Muscle of arm (tissue), 14 donors: ENCODE measurements at places on chromosomes 5 and 9.

- no peak for DNase-seq
Measured at GRCh38 chr5:181058321-181058720, 18.3 kb downstream of the BTNL9 start.

GRCh38 chr5:151469386-151469785, 22.0 kb downstream of the SLC36A1 start:
- no peak for DNase-seq

- DNase-seq: no peak
Measured at GRCh38 chr9:81292056-81292805, 397.1 kb downstream of the TLE1 start.

- no peak for DNase-seq
Measured at GRCh38 chr5:124920909-124921666, 174.6 kb upstream of the ZNF608 start.

DNA sequence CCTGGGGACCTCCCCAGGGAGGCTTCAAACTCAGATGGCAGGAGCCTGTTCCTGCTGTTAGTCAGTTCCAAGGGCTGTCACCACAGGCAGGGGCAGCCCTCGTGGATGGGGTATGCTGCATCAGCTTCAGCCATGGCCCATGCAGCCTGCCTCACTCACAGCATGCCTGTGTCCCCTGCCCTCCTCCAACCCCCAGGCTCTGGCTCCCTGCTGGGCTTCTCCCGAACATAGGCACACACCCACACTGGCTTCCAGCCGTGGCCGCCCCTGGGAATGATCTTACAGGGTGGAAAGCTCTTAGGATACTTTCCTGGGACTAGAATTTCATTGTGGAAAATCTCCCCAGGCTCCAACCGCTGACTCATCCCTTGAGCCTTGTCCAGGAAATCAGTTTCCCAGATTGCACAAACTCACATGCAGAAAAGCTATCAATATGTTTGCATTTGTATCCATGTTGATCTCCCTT, 163.8 kb downstream of the SEC61B start:
- DNase-seq: no peak

GRCh38 chr9:131467214-131467935, 35.3 kb upstream of the POMT1 start:
- DNase-seq: no peak

- no peak for DNase-seq
Measured at GRCh38 chr9:4980086-4980727, 4.9 kb upstream of the JAK2 start.

- DNase-seq: no peak
Measured at GRCh38 chr5:40436535-40437237, 243.0 kb upstream of the PTGER4 start.

GRCh38 chr9:35518225-35518821, 28.4 kb downstream of the RUSC2 start:
- no peak for DNase-seq

- no peak for DNase-seq
Measured at GRCh38 chr9:4099976-4100735, 199.7 kb downstream of the GLIS3 start.

DNA sequence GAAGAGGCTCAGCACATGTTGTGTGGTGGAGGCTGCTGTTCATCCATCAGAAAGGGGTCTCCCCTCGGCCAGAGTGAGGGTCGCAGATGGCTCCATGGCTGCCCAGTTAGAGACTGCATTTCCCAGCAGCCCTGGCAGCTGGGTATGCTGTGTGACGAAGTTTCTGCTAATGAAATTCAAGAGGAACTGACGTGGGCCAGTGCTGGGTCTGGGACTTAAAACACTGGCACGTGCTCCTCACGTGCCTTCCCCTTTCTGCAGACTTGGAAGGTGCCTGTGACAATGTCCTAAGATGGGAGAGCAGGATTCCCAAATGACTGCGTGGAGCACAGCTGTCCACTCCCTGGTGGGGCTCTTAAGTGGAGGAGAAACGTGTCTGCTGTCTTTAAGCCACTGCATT, 114.5 kb upstream of the RAPGEF1 start:
- DNase-seq: peak; percentile 48

- DNase-seq: peak; percentile 54
Measured at GRCh38 chr9:95753762-95754465, 121.6 kb upstream of the ERCC6L2 start.

DNA sequence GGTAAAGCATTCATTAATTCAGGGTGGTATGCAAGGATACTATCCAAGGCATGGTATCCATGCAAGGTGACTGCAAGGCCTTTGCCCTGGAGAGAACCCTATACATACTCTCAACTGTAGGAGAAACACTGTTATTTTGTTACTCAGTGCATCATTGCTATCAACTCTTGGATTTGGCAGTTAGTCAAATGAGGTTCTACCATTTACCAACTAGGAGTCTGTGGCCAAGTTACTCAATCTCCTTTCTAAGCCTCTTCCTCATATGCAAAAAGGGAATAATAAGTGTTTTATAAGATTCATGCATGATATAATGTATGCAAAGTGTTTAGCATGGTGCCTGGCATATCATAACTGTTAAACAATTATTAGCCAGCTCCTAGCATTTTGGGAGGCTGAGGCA, 4.0 kb downstream of the PCDHGC3 start:
- no peak for DNase-seq

GRCh38 chr9:124349675-124350493, 65.4 kb downstream of the PSMB7 start:
- no peak for DNase-seq

- DNase-seq: no peak
Measured at GRCh38 chr5:15243301-15244020, 256.5 kb upstream of the FBXL7 start.

- DNase-seq: peak; percentile 85
Measured at GRCh38 chr9:121651295-121652020, at the start of gene DAB2IP. Gene DAB2IP (plus strand): TSS chr9:121651634. CDS start chr9:121651776, 142 bp downstream.

GRCh38 chr5:143312822-143313221, 90.7 kb downstream of the NR3C1 start:
- no peak for DNase-seq

GRCh38 chr9:115118879-115119218, 892 bp upstream of the TNC start:
- DNase-seq: peak; percentile 81

- DNase-seq: peak; percentile 27
Measured at GRCh38 chr5:71586052-71586940, 844 bp upstream of the MCCC2 start.

- peak; percentile 46 for DNase-seq
Measured at GRCh38 chr9:109969011-109969410, 189.0 kb downstream of the PALM2AKAP2 start.

- no peak for DNase-seq
Measured at GRCh38 chr5:174324680-174325079, 279.2 kb downstream of the NSG2 start.

DNA sequence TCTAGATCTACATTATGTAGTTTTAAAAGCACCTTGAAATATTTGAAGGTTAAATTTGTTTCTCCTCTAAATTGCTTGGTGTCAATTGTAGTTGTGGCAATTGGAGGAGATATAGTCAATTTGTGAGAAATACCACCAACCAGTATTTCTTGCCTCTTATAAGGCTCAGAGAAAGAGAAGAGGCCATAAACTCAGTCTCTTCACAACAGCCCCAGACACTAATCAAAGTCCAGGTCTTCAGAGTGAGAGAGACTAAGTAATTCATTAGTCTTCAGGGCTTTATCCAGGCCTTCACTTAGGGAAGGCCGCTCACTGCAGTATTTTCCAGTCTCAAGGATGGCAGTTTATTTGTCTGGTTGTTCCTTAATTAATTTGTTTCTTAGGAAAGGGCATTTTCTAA, 168.0 kb upstream of the RGMB start:
- no peak for DNase-seq

DNA sequence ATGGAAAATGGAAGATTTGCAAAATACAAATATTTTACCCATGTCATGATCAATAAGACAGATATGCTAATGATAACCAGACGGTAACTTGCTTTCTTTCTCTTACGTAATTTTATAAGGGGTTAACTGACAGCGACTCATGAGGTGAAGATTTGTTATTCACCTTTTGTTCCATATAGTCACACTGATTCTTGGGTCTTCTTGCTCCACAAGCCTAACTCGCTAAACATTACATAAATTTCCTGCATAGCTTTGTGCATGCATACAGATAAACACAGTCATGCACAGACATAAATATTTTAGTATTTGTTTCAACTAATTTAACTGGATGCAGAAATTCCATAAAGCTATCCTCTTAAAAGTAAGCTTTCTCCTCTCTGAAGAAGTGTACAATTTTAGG, 225.9 kb downstream of the VPS13A start:
- DNase-seq: no peak

- DNase-seq: no peak
Measured at GRCh38 chr9:113624721-113625120, 161.2 kb downstream of the RGS3 start.

- no peak for DNase-seq
Measured at GRCh38 chr9:80946496-80947170, 742.7 kb downstream of the TLE1 start.

DNA sequence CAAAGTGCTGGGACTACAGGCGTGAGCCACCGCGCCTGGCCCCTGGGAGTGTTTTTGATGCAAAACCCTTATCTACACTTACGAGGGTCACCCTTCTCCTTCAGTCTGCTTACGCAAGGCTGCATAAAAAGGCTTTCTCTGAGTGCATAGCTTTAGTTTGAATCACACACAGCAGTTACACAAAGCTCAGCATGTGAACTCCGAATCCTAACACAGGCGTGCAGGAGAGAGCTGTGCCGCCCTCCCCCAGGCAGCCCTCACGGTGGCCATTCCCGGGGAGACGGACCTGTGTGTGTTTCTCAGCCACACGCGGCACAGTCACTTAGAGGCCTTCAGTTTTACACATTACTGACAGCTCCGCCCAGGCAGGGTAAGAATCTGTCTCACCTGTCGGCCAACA, 26.7 kb downstream of the EXD3 start:
- DNase-seq: no peak

GRCh38 chr5:109859537-109859936, 169.8 kb downstream of the MAN2A1 start:
- DNase-seq: no peak

- no peak for DNase-seq
Measured at GRCh38 chr9:81083067-81083466, 606.3 kb downstream of the TLE1 start.

GRCh38 chr5:132203916-132204315, 23.7 kb downstream of the P4HA2 start:
- DNase-seq: no peak

- no peak for DNase-seq
Measured at GRCh38 chr9:73131461-73131860, 20.2 kb upstream of the ANXA1 start.

DNA sequence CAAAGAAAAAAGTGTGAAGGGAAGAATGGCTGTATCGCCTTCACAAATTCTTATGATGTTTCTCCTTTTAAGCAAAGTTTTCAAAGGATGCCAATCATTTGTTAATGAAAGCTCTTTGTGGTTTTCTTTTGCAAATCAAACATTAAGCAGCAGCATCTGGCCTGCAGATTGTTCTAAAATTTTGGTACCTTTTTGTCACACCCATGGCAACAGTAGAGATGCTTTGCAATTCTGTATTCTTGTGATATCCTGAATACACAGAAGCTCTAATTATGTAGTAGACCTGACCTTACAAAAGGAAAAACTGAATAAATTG, 79.8 kb downstream of the CDO1 start:
- DNase-seq: no peak

DNA sequence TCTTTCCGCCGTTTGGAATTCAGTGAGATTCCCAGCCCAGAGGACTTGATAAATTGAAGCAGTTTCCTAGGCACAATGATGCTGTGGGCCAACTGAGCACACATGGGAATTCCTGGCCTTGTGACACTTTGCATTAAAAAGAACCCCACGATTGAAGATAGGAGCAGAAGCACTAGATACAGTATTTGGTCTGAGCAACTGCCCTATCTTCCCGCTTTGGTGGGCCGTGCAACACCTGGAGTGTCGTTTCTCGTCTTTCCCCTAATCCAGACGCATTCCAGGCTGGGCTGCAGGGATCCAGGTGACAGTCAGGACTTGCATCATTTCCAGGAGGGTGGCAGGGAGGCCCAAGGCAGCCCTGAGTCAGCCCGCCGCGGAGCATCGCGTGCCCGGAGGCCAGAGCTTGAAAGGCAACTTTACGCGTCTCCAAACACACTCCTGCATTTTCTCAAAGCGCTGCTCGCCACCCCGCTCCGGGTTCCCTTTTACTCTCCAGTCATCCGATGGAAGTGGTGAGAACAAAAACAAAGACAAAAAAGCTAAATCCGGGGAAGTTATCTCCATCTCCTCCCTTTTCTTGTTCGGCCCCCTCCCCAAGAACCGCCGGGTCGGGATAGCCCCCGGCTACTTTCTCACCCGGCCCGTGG, 753 bp upstream of the STC2 start:
- DNase-seq: no peak

- no peak for DNase-seq
Measured at GRCh38 chr5:6449465-6450158, 953 bp downstream of the UBE2QL1 start.

- no peak for DNase-seq
Measured at GRCh38 chr9:23621188-23621587, 204.9 kb downstream of the ELAVL2 start.

DNA sequence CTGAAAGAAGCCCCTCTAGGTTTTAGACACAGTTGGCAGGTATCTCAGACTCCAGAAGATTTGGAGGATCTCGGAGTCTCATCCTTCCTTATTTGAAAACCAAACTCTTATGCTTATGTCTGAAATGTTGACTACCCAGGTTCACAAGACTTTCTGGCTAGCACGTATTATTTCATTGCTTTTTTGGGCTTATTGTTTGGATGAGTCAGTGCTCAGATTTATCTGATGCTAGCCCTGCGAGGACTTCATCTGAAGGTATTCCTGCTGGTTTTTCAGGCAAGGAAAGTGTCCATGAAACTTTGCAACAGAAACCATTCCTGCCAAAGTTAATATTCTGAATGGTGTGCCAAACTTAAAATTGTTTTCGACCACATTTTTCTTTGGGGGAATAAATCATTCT, 8.5 kb downstream of the OSTF1 start:
- no peak for DNase-seq

DNA sequence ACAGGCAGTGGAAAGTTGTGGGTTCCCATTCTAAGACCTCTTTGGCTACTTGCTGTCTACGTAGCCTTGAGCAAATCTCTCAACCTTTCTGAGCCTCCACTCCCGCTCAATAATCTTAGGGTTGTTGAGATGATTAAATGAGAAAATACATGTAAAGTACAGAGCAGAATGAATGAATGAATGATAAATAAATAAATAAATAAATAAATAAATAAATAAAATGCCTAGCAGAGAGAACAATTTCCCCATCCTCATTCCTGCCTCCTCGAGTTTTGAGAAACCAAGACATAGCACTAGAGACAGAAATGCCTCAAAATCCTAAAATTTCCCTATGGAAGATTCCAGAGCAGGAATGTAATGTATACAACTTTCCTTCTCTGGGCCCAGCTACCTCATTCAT, 128.3 kb upstream of the RAD23B start:
- no peak for DNase-seq
